ENCODE measurements at places on chromosomes 2 and 18. TPM values are rescaled to one million over a fixed set of nuclear protein-coding genes. Genes with fewer than 3 reads are reported as not detected.

The STON1 gene
- total RNA-seq: 3.4 TPM

The TEX51 gene
- not detected for total RNA-seq

The COLEC11 gene
- 0.85 TPM for total RNA-seq

The REG3G gene
- total RNA-seq: not detected

The C2orf66 gene
- not detected for total RNA-seq

The CFAP221 gene
- not detected for total RNA-seq

The ERFE gene
- 0.45 TPM for total RNA-seq

The VIT gene
- 0.50 TPM for total RNA-seq

The CBLN2 gene
- 1.1 TPM for total RNA-seq

The DCDC2C gene
- not detected for total RNA-seq

The ZSWIM2 gene
- not detected for total RNA-seq

The TLX2 gene
- not detected for total RNA-seq

DNA sequence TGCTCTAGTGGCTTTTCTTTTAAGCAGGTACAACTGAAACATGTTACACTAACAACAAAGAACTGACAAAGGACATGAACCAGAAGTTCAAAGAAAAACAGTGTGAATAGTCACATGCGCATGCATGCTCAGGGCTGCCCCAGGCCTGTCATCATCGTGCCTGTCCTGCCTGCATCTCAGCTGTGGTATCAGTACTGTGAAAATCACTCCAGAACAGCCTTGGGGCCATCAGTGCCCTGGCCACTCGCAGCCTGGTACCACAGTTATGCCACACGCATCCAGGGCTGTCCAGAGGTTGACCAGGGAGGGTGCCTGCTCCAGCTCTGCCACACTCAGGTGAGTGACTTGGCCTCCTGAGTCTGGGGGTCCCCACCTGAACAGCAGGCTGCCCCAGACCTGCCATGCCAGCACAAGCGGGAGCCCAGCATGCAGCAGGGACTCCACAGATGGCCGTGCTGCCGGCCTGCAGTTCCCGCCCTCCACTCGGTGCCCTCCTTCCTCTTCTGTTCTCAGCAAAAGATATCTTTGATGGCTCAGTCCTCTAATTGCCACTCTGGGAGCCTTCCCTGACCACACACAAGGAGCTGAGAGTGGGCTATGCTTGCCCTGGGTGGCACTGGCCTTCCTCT lies 12.3 kb downstream of the LIMS2 start:
- peak; percentile 23 for DNase-seq

DNA sequence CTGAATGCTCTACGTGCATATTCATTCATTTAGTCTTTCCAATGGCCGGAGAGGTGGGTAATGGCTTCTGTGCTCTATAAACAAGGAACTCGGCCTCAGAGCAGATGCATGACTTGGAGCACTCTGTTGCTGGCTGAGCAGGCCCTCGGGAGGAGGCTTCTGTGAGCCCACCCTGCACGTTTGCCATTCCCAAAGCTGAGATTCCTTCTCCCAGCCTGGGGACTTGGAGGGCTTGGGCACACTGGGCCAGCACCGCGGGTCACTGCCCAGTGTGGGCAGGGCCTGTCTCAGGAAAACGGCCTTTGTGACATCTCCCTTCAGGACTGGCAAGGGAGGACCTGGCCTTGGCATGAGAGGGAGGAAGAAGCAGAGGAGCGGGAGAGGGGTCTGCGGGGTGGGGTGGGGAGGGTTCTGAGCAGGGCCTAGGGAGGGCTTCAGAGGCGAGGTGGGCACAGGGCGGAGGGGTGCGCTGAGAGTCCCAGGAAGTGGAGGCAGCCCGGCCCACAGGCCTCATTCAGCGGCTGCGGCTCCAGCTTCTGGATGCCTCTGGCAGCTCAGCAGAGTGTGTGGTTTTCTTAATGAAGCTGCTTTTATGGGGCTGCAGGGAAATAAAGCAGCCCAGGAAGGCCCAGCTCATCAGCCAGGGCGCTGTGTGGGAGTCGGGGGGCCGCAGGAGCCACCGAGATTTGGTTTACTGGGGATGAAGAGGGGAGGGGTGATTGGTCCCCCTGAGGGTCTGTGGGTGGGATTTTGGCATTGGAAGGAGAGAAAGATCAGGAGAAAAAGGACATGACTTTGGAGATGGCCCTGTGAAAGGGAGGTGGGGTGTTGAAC lies 51.7 kb upstream of the OTOF start:
- DNase-seq: no peak

- no peak for DNase-seq
Measured at GRCh38 chr2:120167272-120167671, 55.9 kb downstream of the TMEM185B start.

- no peak for DNase-seq
Measured at GRCh38 chr2:32647180-32647651, 19.4 kb downstream of the TTC27 start.

DNA sequence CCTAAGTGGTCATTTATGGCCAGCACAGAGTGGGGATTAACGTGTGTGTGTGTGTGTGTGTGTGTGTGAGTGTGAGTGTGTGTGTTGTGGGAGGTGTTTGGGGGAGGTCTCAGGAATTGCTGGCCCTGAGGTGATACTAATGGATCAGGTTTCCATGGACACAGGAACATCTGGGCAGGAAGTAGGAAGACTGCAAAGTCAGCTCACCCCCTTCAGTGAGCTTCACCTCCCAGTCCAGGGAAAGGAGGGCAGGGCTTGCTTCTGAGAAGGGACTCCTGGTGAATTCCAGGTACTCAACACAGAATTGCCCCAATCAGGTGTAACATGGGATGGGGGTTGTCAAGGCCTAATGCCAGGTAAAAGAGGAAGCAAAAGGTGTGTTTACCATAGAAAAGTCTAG lies 30.3 kb upstream of the IL1R1 start:
- no peak for DNase-seq

DNA sequence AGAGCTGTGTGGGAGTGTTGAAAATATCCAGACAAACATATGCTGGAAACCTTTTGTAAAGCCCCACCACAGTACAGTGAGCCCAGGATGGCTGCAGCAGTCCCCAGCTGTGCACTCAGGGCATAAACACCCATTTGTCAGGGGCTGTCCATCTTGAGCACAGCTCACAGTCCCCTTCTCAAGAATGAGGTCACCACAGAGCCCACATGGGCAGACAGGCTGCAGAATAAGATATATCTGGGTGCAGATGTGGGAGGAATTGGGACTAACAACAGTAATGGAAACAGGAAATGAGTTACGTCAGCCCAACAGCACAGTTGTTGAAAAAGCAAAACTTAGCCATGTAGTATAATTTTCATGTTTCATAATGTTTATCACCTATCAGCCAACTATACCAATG lies 219.6 kb downstream of the ETAA1 start:
- DNase-seq: no peak

DNA sequence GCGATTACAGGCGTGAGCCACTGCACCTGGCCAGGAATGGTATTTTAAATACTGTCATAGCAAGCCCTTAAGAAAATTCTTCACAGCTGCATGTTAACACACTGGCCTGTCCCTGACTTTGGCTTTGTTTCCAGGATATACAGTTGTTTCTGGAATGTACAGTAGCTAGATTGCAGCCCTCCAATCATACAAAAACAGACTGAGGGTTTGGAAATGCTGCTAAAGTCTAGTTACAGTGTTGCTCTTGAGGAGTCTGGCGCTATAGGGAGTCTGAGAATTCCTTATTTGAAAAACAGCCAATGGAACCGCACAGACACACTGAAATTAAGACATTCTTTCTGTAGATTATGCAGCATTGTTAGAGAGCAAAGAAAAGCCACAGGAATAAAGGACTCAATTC lies 37.7 kb downstream of the STON1 start:
- no peak for DNase-seq

DNA sequence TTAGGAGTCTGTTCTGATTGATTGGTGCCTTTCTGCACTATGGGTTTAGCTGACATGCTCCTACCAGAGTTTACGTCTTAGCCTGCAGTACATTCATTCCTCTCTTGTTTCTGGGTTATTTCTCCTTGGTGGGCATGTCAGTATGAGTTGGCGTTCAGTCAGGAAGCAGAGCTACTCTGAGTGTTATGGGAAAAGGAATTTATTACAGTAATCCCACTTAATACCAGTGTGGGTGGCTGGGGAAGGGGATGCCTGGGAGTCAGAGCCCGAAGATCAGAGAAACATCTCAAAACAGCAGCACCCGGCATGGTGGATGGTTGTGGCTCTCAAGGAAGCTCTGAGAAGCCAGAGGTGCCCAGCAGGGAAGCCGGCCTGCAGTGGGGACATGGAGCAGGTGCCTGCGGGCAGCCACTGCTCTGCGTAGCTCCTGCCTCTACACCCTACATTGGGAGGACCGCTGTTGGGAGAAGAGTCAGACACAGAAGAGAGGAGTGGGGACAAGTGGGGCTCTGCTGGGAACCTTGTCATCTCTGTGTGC lies 48.9 kb downstream of the RAB31 start:
- DNase-seq: no peak

DNA sequence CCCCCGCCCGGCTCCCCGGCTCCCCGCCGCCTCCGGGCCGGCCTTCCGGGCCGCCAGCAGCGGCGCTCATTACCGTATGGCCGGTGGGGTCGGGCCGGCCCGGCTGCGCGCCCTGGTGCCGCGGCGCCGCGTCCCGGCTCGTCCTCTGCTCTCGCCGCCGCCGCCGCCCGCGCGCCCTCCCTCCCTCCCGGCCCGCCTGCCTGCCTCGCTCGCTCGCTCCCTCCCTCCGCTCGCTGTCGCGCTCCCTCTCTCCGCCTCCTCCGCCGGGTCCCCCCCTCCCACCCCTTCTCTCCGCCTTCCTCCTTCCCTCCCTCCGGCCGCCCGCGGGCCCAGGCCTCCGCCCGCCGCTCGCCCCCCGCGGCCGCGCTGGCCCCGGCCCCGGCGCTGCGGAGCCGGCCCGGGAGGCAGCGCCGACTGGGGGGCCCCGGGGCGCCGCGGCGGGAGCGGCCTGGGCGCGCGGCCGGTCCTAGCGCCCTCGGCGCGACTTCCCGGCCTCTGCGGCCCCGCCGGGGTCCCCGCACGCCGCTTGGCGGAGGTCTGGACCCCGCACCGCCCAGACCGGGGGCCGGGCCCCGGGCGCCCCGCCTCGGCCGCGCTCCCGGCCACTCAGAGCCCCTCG lies at the start of gene DNMT3A:
Gene DNMT3A (minus strand): TSS at position 173 of the 619 bp plus-strand sequence. CDS start 27,941 bp downstream, outside the sequence.
- DNase-seq: peak; percentile 77

DNA sequence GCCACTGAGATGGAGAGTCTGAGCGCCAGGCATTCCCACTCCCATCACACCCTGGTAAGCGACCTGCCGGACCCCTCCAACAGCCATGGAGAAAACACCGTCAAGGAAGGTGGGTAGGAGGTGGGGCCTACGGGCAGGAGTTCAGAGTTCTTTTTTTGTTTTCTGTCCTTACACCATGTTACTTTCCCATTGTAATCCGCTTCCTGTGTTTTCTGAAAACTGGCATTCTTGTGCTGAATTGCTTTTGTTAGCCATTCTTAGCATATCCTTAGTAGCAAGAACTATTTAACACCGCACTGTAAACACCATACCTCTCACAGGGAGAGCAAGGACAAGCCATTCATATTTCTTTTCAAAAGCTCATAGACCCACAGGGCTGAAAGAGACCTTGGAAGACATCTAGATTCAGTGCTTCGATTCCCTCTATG lies 46.2 kb downstream of the UNC80 start:
- DNase-seq: no peak

- no peak for DNase-seq
Measured at GRCh38 chr18:24935896-24936295, 416.1 kb downstream of the ZNF521 start.

- DNase-seq: no peak
Measured at GRCh38 chr2:150647943-150648342, 160.5 kb upstream of the RND3 start.

DNA sequence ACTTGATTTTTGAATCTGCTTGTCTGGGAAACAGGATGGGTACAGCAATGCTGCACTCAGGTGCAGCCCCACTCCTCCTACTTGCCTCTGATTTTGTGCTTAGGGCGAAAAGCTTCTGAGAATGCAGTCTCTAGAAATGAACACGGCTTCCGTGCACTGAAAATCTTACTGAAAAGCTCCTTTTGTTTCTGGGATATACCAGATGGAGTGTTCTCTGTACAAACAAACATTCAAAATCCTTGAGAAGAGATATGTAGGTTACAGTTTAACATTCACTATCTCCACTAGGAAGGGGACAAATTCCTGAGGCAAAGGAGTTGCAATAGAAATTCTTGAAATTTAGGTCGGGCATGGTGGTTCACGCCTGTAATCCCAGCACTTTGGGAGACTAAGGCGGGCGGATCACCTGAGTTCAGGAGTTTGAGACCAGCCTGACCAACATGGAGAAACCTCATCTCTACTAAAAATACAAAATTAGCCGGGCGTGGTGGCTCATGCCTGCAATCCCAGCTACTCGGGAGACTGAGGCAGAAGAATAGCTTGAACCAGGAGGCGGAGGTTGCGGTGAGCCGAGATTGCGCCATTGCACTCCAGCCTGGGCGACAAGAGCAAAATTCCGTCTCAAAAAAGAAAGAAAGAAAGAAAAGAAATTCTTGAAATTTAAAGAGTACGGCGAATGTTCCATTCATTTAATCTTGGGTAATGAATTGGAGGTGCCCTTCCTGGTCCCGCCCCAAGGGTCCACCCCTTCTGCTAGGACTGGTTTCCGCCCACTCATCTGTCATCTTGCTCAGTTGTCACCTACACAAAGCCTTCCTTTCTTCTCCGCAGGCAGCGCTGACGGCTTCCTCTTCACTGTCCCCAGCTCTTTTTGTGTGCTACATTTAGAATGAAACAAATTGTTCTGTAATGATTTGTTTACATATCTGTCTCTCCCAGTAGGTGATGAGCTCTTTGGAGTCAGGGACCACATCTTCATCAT lies 92.4 kb downstream of the SOCS6 start:
- peak; percentile 90 for DNase-seq

GRCh38 chr2:144330951-144331673 lies 188.8 kb downstream of the ZEB2 start:
- peak; percentile 16 for DNase-seq

DNA sequence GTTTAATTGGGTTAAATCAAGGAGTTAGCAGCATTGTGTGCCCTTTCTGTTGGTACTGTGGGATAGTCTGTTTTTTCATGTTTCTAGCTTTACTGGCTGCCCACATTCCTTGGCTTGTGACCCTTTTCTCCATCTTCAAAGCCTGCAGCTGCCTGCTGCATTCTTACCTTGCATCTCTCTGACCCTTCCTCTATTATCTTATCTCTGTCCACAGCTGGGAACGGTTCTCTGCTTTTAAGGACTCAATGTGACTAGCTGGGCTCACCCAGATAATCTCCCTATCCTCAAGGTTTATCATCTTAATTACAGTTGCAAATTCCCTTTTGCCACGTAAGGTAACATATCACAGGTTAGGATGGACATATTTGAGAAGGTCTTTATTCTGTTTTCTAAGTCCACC lies 199.7 kb downstream of the KCNS3 start:
- DNase-seq: no peak

DNA sequence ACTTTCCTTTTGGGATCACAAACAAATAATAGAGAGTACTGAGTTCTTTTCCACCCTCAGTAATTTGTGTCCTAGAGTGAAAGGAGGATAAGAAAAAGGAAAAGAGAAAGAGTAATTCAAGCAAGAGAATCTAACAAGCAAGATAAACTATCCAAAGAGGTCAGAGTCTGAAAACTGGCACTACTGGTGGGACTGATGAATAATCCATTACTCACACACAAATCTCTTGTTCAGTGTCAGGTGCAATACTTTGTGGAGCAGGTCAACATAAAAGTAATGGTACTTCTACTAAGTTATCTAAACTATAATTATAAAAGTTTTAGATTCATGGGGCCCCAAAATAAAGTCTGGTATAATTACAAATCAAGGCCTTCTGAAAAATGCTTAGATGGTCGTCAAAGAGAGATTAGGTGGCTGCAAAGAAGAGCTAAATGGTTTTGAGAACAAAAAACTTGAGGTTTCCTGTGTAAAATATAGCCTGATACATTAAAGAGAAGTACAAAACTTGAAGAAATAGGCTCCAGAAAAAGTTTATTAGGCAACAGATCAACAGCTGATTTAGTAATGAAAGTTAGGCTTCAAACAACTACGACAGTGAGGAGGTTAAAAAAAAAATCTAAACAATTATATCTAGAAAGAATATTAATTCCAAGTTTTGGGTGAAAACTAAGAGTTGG lies 109.4 kb downstream of the BAZ2B start:
- no peak for DNase-seq
